Calu3 (cell line): ENCODE measurements at places on chromosomes 4 and X. TPM values are rescaled to one million over a fixed set of nuclear protein-coding genes. Genes with fewer than 3 reads are reported as not detected.

PROM1 gene
- total RNA-seq: 43.8 and 73.9 TPM in 2 replicates

ASB9 gene
- total RNA-seq: 10.8 and 12.2 TPM in 2 replicates

- DNase-seq: no peak
Observed at GRCh38 chr4:31674313-31674947, 954.3 kb downstream of the PCDH7 start.

DNA sequence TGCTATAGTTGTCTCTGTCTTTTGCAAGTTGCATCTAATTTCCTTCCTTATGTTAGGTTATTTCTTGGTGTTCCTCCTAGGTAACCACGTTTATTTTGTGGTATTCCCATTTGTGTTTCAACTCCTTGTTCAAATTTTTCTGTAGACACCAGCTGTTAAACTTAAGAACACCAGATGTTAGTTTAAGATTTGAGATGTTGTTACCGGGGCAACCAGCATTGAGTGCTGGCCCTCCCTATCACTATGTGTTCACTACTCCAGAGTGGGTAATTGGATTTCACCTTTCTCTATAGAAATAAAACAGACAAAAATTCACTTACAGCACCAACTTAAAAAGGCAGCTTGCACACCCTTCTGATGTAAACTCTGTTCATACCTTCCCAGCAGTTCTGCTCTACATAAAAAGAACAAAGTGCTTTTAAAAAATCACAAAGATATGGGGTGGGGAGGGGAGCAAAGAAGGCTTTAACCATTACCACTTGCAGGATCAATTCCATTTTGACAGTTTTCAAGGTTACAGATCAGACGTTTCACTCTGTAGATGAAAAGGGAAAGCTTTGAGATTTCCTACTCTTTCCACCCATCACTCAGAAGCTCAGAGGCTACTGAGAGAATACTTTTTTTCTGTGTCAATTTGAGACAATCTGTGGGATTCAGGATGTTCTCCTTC is 82.9 kb downstream of the DKK2 start:
- DNase-seq: no peak

DNA sequence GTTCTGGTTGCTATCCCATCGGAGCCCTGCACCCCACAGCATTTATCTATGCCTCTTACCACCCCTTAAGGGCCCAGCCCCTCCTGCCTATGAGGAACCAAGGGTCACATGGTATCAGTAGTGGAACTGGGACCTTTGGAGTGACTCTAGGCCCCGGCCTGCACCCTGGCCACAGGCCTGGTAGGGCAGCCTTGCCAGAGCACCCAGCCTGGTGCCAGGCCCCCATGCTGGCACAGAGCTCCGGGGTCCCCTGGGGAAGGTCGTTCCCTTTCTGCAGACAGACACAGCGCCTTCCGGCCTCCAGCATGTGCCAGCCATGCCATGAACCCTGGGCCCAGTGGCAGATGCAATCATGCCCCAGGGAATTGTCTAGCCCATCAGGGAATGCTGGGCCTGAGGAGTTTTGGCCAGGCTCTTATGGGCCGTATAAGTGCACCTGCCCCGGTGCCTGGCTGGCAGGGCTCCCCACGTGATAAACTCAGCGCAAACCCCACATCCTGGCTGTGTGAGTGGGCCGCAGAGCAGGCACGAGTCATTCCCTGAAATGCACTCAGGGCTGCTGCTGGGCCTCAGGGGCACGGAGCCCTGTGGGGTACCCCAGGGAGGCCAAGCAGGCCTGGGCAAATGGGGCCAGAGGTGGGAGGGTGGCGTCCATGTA is 19.8 kb upstream of the ADD1 start:
- DNase-seq: no peak

DNA sequence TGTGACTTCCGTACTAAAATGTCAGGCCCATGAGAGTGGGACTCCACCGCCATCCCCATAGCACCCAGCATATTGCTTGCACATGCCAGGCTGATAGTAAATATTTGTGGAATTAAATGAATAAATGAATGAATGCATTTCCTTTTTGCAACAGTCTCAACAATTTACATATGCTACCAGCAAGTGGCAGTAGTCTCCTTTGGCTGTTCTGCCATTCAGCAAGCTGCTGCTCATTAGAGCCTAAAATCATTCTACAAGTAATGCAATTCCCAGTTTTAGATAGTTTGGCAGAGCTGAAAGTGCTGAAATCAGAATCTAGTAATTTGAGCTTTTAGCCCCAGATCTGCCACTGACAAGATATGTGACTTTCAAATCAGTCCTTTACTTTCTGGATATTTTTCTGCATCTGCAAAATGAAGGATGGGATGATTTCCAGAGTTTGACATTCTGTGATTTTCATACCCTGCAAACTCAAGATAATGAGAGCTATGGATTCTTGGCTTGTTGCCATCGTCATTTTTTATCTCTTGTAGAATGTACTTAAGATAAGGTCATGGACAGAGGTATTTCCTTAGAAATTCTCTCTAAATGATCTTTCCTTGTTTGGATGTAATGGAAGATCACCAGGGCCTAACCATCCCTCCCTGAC is 35.7 kb upstream of the INTS6L start:
- DNase-seq: peak; percentile 22

DNA sequence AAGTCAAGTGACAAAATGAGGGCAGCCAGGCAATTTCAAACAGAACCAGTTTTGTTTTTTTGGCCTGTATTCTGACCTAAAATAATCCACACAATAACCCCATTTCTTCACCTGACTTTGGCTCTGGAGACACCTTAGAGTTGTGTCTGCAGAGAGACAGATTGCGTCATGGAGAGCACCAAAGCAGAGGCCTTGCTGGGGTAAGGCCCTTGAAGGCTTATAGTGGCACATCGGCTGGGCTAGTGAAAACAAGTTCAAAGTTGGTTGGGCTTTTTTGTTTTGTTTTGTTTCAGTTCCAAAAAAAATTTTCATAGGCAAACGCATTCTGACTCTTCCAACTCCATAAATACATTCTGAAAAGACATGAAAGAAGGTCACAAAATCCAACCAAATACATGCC is 34.4 kb downstream of the PARM1 start:
- no peak for DNase-seq

DNA sequence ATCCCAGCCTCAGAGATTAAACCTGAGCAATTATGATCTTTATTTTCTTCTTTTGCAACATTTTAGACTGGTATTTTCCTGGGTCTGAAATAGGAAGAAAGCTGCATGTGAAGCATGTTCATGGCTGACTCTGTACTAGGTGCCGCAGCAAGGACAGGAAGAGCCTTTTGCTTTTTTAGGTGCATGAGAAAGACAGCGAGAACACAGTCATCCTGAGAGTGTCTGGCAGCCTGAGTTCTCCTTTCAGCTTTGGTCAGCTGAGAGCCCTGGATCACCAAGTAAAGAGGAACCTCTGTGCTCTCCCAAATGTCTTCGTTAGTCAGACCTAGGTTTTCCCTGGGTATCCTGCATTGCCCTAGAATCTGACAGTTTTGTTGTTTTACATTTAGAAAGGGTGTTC is 29.8 kb downstream of the FAM149A start:
- DNase-seq: no peak

- no peak for DNase-seq
Observed at GRCh38 chr4:101649790-101650515, 140.6 kb upstream of the BANK1 start.

DNA sequence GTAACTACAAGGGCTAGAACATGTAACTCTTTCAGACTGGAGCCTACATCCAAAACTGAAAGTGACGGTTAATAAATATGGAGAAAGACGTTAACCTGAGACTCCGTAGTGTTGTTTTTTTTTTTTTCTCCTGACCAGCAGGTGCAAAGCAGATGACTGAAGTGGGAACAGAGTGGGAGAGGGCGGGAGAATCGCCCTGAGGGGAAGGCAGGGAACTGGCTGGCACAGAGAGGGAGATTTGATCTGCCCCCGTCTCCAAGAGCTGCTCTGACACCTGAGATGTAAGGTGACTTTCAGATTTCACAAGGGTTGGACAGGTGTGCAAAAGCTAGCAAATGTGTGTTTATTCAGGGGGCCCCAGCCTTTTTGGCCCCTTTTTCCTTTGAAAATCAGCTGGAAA is 180.2 kb downstream of the PALLD start:
- DNase-seq: no peak

DNA sequence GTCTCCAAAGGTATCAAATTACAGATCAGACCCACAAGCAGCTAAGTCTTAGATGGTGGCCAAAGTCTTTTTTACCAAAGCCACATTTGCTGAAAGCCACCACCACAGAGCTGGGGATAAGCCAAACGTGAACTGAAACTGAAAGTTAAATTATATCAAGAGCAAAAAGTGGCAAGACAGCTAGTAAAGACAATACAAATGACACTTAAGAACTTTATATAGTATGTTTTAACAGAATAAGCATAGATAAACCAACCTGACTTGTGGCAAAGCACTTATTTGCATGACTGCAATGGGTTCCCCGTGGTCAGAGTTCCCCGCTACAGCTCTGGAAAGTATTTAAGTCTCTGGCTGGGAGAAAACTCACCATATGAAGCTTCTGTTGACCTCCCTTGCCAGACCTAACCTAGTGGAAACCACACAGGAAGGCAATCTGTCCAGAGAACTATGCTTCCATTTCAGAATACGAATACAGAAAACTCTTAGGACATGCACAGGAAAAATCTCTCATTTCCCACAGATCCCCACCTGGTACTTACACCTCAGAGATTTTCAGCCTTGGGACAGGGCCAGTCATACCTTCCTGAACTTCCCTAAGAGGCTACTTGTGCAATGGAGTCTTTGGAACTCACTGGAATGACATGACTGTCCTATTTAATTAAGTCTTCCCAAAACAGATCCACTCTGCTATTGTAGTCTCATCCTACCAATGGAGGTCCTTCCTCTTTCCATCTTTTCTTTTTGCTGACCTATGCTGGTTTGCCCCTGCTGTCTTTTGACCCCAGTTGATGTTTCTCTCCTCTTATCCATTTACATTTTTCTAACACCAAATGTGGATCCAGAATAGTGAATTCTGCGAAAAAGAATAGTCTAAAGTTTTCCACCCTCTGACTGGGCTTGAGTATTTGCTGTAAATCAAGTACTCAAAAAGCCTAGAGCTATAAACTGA is 225.1 kb downstream of the NR3C2 start:
- no peak for DNase-seq

DNA sequence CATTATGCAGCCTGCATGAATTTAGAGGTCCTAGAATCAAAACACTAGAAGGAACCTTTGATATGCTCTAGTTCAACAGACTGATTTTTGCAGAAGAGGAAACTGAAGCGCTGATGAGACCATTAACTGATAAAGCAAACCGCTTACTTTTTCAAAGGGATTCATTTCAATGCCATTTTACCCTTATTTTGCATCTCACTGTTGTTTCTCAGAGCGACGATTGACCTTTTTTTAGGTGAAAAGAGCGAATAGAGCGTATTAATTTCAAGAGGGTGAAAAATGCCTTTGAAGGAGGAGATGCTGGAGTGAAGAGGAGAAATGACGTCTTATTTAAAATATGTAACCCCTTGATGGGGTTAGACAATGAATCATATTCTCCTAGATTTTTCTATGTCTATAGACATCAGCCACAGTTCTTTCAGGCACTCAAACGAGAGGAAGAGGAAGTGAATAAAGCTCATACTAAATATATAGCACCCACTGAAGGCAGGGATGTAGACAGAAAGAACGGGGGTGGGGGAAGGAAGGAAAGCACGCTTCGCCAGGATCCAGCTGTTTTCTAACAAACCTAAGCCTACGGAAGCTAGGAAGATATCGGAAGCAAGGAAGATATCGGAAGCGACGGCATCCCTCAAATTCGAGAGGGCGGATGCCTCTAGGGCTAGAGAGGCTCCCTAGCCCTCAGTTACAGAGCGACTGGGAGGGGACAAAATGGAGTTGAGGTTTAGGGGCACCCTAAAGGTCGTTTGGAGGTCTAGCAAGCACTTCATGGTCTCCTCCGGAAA is 848 bp downstream of the ACSL4 start:
- DNase-seq: no peak

GRCh38 chr4:114494246-114494803 is 104.3 kb upstream of the UGT8 start:
- DNase-seq: no peak
